Bronchial epithelial cell (primary cell): ENCODE measurements at places on chromosomes 1 and 21.

DNA sequence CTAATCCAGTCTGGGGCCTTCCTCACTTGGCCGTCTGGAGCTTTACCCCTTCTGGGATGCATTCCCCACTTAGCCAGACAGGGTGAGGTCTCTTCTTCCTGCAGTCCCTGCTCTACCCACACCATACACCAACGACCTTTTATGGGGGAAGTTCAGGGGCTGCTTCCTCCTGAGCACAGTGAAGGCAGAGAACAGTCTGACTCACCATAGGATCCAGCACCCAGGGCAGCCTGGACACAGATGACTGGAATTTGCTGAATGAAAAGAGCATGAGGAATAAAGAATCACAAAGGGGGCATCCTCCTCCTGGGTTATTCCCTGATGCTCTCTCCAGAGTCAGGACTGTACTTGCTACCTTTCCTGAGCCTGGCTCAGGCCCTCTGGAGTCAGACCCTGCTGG lies 4.6 kb upstream of the FOXE3 start:
- DNase-seq = peak; percentile 45

GRCh38 chr1:159188375-159188788 lies 16.3 kb upstream of the ACKR1 start:
- DNase-seq = peak; percentile 47

GRCh38 chr1:185556561-185556960 lies 177.6 kb upstream of the HMCN1 start:
- DNase-seq = no peak

- no peak for DNase-seq
Observed at GRCh38 chr1:12342401-12343003, 112.7 kb downstream of the VPS13D start.

- no peak for DNase-seq
Observed at GRCh38 chr1:12539705-12540579, 78.1 kb downstream of the DHRS3 start.

- no peak for DNase-seq
Observed at GRCh38 chr21:44931501-44932407, 8.1 kb upstream of the SLX9 start.

- no peak for DNase-seq
Observed at GRCh38 chr1:29438991-29439390, 202.7 kb downstream of the PTPRU start.

GRCh38 chr1:2544093-2544874 lies 11.9 kb upstream of the TNFRSF14 start:
- no peak for DNase-seq

DNA sequence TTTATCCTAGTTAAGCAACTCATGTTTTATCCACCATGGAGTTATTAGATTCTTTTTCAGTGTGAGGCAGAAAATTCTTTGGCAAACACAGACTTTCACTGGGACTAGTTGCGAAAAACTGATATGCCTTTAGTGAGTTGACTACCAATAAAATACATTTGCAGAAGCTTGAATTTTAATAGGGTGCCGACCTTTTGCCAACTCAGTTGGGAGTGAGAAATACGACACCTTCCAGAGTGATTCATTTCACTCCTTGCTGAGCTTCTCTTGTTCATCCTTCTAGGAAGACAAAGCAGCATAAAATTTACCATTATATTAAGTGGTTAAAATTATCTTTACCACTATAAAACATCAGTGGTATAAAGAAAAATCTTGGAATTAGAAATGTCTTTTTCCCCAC lies 1.2 kb upstream of the KRTAP23-1 start:
- DNase-seq = peak; percentile 35

GRCh38 chr1:41657679-41658295 lies 173.3 kb upstream of the EDN2 start:
- no peak for DNase-seq

DNA sequence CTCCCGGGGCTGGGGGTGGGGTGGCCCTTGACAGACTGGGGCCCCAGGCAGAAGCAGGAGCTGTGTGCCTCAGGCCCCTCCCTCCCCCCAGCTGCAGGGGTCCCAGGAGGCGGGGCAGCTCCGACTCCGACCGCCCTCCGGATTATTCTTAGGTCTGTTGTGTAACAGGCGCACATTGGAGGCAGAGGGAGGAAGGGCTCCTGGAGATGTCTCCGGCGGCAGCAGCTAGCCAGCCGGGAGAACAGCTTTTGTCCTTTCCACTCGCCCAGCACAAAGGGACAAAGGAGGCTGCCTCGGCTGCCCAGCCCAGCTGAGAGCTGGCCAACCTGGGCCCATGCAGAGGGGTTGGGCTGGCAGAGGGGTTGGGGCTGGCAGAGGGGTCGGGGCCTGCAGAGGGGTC lies 29.7 kb upstream of the PLCH2 start:
- no peak for DNase-seq

DNA sequence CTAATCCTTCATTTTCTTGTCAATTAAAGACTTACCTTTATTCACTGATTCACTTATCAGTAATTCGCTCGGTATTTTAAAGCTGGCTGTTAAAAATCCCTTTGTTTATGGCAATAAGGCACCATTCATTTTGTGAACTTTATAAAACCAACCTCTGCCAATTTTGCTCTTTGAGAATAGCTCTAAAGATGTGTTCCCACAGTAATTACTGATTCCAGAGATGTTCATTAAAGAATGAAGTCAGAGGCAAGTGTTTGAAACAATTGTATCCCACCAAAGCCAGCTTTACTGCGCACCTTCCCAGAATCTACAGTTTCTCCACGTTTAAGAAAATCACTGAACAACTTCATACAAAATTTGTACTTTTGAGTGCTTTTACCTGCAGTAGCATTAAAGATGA lies 424.5 kb downstream of the USP25 start:
- no peak for DNase-seq

GRCh38 chr1:82485591-82486369 lies 685.0 kb downstream of the ADGRL2 start:
- peak; percentile 43 for DNase-seq

DNA sequence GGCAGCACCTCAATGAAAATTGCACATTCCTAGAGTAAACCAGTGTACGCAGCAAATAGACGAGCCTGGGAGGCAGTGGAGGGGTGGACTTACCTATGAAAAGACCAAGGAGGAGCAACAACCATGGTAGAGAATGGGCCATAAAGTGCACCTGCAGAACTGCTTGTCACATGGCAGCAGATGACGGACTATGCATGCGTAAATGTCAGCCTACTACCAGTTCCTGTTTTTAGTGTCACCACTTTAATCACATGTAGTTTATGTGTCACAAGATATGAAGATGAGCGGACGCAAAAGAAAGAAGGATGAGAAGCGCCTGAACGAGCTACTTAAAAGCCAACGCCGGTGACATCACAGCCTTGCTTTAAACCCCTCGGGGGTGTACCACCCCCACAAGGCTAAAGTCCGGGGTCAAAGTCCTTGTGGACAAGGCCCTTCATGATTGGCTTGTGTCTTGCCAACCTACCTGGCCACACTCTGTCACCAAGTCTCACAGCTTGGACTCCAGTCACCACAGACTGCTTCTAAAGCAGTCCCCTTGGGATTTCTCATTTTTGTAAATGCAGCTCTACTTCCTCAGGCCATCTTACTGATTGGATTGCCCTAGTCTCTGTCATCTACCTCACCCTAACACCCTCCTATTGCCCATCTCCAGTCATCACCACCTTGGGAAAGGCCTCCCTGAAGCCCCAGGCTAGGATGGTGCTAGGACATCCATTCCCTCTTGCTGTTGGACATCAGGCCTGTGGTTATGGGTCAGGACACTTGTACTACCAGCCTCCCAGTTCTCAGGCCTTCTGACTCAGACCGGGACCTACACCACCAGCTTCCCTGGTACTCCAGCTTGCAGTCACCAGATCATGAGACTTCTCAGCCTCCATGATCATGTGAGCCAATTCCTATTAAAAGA lies 6.0 kb upstream of the LY9 start:
- no peak for DNase-seq
